ENCODE measurements at places on chromosomes 3 and 15.

GRCh38 chr3:1131166-1131565 lies 38.3 kb downstream of the CNTN6 start:
- no peak for DNase-seq

- no peak for DNase-seq
Observed at GRCh38 chr3:126577261-126577660, 18.5 kb upstream of the C3orf22 start.

DNA sequence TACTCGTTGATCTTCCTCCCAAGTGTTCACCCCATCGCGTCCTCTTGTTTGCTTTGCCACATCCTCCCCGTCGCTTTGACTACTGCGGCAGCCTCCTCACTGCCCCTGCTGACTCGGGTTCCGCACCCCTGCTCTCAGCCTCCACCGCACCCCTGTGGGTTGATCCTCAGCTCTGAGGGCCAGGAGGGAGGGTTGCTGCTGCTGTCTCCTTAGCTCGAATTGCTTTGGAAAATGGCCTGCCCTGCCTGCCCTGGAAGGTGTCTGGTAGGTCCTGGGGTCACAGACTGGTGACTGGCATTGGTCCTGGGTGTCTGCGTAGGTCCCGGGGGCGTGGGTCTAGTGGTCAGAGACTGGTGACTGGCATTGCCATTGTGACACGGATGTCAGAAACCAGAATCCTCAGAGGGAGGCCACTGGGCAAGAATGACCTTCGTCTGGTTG lies 9.4 kb downstream of the MUC4 start:
- no peak for DNase-seq

GRCh38 chr3:195445885-195446284 lies 3.1 kb upstream of the ACAP2 start:
- DNase-seq = no peak

GRCh38 chr3:37646865-37647264 lies 214.8 kb upstream of the CTDSPL start:
- no peak for DNase-seq

- DNase-seq = no peak
Observed at GRCh38 chr3:98764472-98764884, 1.3 kb downstream of the ST3GAL6 start.

GRCh38 chr3:119219069-119219468 lies 21.6 kb downstream of the B4GALT4 start:
- DNase-seq = no peak

DNA sequence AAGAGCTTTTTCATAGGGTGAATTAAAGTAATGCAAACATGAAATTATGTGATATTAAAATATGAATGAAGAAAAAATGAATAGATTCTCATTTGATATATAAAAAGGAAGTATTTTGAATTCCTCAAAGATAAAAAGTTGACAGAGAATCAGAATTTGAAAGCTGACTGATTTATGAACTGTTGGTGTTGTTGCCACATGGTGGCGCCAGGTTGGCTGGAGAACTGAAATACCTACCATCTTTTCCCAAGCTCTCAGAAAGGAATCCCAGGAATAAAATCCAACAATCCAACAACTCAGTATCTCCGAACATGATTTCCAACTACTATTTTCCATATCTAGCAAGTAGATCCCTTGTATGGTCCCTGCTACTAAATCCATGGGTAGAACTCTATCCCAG lies 3.1 kb downstream of the MYRIP start:
- no peak for DNase-seq

DNA sequence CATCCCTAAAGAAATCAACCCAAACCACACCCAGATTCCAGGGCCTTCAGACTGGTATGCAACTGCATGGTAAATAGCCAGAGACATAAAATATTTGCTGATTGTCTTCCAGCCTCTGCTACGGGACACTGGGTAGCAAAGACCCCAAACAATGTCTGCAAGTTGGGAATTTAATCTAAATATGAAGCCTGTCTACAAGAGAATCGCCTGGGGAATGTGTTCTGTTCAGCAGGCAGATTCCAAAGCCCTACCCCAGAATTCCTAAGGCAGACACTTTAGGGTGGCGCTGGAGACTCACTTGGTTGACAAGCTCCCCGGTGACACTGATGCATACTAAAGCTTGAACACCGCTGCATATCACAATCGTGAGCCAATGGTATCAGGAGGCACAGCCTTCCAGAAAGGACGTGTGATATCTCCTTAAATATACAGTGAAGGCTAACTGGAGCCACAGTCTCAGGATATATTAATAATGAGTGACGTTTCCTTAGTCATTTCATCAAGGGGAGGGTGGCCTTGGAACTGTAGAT lies 684.1 kb downstream of the NTRK3 start:
- DNase-seq = no peak

GRCh38 chr3:16319307-16319706 lies 54.3 kb downstream of the OXNAD1 start:
- no peak for DNase-seq

GRCh38 chr3:45154641-45155147 lies 8.5 kb upstream of the CDCP1 start:
- DNase-seq = no peak

GRCh38 chr3:120302361-120302760 lies 17.3 kb upstream of the GPR156 start:
- DNase-seq = no peak

DNA sequence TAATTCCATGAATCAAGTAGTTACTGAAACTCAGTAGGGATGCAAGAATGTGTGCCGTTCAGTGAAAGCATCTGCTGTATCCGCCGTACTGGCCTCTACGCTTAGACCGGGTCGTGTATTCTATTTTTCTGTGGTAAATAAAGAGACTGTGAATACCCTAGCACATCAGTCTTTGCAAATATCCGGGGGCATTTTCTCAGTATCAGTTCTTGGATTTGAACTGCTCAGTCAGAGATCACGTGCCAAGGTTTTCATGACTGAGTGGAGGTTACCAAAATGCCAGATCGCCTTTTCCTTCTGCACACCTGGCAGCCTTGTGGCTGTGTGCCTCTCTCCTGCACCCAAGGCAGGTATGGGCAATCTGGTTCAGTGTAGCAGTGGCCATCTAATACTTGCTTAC lies 377.0 kb downstream of the OCA2 start:
- DNase-seq = no peak

Measured in stimulated activated CD8-positive, alpha-beta memory T cell treated with anti-CD3 and anti-CD28 coated beads, Interleukin-15, amount 100 ng/mL, for 24 hours (primary cell).